ENCODE measurements at places on chromosomes 11 and 22.

- DNase-seq: no peak
Observed at GRCh38 chr11:131582021-131582525, 211.7 kb downstream of the NTM start.

DNA sequence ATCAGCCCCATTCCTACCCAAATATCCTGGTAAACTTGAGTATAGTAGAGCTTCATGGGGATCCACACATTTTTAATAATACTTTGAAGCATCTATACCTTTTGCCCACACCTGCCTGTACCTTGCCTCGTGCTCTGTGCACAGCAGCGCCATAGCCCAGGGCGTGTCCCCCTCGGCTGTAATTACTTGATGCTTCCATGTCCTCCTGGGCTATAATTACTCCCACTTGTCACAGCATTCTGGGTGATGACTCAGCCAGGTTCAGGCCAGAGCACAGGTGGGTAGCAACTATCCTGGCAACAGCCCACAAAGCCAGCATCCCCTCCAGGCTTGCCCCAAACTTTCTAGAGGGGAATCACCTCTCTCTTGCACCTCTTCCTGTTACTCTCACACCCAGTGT, 23.7 kb upstream of the SLC36A4 start:
- peak; percentile 42 for DNase-seq

GRCh38 chr11:85821636-85822035, 10.7 kb upstream of the SYTL2 start:
- DNase-seq: no peak

GRCh38 chr22:44409211-44409973, 88.6 kb downstream of the RTL6 start:
- no peak for DNase-seq

- no peak for DNase-seq
Observed at GRCh38 chr11:6437993-6438392, 2.8 kb downstream of the HPX start.

DNA sequence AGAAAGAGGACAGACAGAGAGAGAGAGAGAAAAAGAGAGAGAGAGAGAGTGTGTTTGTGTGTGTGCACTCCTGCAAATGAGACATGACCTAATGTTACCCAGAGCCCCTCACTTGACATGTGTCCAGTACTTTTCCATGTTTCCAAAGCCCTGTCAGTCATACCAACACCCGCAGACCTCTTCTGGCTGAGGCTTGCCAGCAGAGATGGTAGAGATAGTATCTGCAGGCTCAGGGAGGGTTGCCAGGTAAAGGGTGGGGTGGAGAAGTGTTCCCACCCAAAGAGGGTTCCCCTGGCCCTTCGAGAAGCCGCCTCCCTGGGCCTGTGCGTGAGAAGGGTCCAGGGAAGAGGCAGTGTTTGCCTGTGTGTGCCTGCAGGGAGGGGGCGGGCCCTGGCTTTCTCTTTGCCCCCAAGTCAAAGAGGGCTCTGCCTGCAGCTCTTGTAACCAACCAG, 40.7 kb downstream of the POU2F3 start:
- no peak for DNase-seq

GRCh38 chr11:61124574-61125309, 22.5 kb downstream of the CD5 start:
- no peak for DNase-seq

DNA sequence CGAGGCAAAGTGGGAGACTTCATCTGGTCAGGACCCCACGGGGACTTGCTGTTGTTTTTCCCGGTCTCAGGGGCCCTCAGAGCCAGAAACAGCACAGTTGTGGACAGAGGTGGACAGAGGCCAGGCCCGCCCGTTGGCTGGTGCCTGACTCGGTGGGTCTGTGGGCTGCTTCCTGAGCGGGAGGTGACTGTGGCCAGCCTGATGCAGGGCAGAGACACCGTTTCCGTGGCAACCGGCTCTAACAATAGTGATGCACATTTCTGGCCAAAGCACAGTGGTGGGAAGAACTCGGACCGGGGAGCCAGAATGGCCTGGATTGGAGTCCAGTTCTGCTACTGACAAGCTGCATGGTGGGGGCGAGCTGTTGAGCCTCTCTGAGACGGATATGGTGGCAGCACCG, 58.7 kb upstream of the ATXN10 start:
- no peak for DNase-seq

All from SHP77 treated with DMSO at 0.1 percent for 48 hours (cell line).